ENCODE measurements at places on chromosomes 11 and 22.

- DNase-seq = no peak
These were observed 53.7 kb downstream of the PARVA start for GRCh38 chr11:12430954-12431595.

- peak; percentile 26 for DNase-seq
These were observed 41.4 kb upstream of the NFAM1 start for GRCh38 chr22:42473484-42474193.

DNA sequence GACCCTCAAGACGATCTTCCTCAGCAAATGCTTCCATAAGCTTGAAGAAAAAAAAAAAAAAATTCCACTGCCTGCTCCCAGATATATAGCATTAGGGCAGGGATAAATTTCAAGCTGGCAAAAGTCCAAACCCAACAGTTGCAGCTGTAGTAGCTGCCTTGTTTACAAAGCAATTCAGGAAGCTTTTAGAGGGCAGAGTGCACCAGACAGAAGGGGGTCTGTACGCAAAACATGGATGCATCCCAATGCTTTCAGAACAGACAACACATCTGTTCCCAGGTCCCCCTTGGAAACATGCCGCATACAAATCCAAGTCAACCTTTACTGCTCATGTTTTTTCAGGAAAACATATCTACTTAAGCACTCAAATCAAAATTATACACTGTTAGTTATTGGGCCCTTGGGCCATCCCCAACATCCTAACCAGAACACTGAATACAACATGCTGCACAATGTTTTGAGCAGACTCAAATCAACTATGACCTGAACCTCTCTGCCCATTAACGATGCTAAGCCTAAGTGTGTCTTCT lies 94.5 kb downstream of the CADM1 start:
- DNase-seq = no peak

GRCh38 chr11:94770563-94771120 lies 2.5 kb downstream of the AMOTL1 start:
- no peak for DNase-seq

- no peak for DNase-seq
These were observed 64.3 kb downstream of the WNT11 start for GRCh38 chr11:76141901-76142588.

- DNase-seq = no peak
These were observed 36.5 kb downstream of the ACER3 start for GRCh38 chr11:76897233-76897632.

DNA sequence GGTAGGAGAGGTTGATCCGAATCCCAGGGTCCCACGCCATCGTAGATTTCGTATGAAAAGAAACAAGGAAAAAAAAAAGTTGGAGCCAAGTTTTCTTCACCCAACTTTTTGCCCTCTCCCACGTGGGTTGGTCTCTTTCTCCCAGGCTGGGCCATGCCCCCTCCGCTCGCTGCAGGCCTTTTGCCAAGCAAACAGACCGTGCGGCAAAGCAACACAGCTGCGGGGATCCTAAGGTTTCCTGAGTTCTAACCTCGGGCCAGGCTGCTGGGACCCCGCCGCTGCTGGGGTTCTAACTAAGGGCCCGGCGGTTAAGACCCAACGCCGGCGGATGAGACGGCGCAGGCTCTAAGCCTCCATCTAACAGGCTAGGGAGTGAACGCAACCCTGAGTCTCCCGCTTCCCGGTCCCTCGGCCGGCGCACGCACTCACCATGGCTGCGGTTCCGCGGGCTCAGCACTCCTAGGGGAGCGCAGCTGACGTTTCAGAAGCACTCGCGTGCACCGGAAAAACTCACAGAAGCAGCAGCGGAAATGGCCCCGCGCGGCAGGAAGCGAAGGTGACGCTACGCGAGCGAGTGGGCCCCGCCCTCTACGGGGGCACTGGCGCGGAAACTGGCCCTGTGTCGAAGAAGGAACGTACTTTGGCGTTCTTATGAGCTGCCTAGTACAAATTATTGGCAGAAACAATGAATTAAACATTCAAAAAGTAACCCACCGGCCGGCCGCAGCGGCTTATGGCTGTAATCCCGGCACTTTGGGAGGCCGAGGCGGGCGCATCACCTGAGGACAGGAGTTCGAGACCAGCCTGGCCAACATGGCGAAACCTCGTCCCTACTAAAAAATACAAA lies at the start of gene SNU13:
SNU13 (minus strand) TSS at position 503 of the 847 bp plus-strand sequence; CDS start at position 432, 71 bp downstream.
- no peak for DNase-seq

Measured in epithelial cell of proximal tubule (primary cell).